ENCODE measurements at places on chromosomes 4 and X.

- DNase-seq: no peak
These were observed 709 bp upstream of the CLOCK start for GRCh38 chr4:55547466-55547770.

DNA sequence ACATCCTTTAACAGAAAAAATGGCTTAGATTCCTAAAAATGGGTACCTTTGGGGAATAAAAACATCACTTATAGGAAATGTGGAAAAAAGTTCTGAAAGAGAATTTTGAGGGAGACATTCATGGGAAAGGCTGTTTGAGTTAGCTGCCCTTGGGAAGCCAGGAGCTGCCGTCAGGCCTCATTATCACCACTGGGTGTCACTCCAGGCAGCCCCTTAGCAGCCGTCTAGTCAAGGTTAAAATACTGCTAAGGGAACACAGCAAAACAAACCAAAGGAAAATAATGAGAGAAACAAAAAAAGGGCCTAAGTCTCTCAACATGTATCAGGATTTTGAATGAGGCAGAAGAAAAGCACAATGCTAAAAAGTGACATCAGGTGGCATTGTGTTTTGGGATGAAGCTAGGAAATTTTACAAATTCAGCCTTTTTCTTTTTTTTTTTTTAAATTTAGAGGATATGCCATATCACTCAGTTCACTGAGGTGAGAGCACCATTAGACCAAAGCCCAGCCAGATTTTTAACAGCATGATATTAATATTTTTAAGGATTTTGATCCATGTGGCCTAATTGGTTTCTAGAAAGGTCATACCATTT lies 235.3 kb downstream of the GPAT3 start:
- no peak for DNase-seq

DNA sequence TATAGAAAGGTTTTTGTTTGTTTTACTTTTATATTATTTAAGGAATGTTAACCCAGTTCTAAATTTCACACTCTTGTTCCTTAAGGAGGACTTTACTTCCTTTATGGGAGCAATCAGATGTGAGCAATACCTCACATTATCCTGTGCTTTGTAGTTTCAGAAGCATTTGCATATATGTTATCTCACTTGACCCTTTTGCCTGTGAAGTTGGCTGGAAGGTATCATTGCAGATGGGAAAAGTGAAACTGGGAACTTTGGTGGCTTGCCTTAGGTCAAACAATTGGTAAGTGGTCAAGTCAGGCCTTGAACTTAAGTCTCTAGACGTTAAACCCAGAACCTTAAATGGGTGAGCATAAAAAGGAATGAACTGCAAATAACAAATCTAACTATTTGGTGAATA lies 90.6 kb downstream of the AREG start:
- no peak for DNase-seq

- DNase-seq: no peak
These were observed 89.5 kb downstream of the SLIT2 start for GRCh38 chr4:20341134-20341738.

GRCh38 chr4:153528705-153529485 lies 62.7 kb downstream of the TMEM131L start:
- DNase-seq: no peak

GRCh38 chr4:159551281-159551680 lies 448.4 kb downstream of the RAPGEF2 start:
- DNase-seq: no peak

GRCh38 chr4:1340181-1340747 lies 6.7 kb upstream of the UVSSA start:
- no peak for DNase-seq

DNA sequence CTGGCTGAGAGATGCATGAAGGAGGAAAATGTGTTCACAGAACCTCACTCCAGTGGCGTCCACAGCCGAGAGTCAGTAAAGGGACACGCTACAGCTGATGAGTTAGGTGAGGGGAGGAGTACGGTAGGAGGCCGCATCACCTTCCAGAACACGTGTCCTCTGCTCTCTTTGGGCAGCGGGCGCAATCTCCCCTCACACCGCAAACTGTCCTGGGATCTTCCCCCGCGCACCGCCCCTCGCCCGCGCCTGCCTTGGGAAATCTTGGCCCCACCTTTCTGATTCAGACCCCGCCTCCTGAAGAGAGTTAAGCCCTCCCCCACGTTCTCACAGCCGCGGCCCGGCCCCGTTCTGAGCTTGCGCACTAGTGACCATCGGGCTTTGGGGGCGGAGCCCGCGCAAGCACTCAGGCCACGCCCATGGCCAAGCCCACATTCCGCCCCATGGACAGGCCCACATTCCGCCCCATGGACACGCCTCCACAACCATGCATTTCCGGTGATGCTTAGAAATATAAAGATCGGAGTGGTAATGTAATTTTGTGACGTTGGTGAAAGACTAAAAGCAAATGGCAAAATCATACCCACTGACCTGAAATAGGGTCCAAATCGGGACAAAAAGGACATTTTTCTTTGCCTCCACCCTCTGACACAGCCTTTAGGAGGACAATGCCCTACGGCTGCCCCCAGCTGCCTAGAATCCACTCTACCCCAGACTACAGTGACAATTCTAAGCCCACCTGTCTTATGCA lies 13.3 kb downstream of the SMIM10 start:
- peak; percentile 67 for DNase-seq

- no peak for DNase-seq
These were observed 25.0 kb downstream of the COL4A5 start for GRCh38 chrX:108464604-108465003.

- no peak for DNase-seq
These were observed 75.6 kb downstream of the SYTL5 start for GRCh38 chrX:38081909-38082308.
